ENCODE measurements at places on chromosomes 7 and 10. TPM values are rescaled to one million over a fixed set of nuclear protein-coding genes. Genes with fewer than 3 reads are reported as not detected.

Gene ZNF248
- total RNA-seq, result 4.6 TPM

GRCh38 chr10:3484306-3485056 is 300.5 kb downstream of the KLF6 start:
- DNase-seq, result no peak

DNA sequence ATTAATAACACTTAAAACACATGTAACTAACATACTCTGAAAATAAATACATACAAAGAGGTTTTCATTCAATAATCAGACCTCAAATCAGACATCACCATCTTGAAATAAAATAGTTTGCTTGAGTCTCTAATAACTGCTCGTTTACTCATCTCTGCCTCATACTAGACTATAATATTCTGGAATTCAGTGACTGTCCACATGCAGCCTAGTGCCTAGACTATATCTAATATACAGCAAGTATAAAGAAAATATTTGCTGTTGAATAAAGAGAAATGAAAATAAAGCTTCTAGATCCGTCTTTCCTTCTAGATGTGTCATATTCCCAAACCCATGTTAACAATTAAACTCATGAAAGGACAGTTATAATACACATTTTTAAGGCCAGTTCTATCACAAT is 236.3 kb upstream of the LRRN3 start:
- no peak for DNase-seq

Gene DNMBP
- total RNA-seq, result 7.9 TPM

- DNase-seq, result no peak
These were observed 896 bp upstream of the MYL7 start for GRCh38 chr7:44142028-44142427.

DNA sequence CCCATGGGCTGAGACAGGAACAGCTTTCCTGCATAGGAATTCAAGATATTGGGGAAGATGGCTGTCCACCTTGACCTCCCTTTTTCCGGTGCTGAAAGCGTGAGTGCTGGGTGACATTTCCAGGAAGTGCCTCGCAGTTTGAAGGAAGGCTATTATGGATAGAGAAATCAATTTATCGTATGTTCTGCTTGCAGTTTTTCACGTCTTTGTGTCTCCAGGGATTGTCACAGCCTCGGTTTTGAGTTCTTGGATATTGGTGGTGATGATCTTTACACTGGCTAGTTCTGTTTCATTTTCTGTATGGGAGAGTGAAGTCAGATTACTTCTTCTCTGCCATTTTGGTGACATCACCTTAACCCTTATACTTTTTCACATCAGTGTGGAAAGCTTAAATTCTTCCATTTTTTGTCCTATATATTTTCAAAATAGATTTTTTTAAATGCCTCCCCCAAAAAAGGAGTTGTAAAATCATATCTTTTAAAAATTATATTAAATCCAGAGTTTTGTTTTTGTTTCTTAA is 102.5 kb upstream of the APBB1IP start:
- no peak for DNase-seq

DNA sequence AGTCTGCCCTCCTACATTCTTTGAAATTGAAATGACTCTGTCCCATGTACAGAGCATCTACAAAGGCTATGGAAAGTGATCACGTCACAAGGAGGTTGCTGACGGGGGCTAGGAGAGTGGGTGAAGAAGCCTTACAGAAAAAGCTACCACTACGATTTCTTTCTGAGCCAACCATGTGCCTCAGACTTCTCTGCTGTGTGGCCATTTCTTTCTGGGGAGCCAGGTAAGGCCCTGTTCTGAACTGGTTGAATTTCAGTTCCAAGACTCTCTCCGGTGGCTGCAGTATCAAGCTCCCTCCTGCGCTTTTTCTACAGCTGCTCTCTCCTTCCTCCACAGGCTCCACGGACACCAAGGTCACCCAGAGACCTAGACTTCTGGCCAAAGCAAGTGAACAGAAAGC is 112.5 kb upstream of the PRSS1 start:
- no peak for DNase-seq

- DNase-seq, result no peak
These were observed 3.4 kb downstream of the PRXL2A start for GRCh38 chr10:80411681-80412220.

- DNase-seq, result no peak
These were observed 6.0 kb downstream of the LRRC17 start for GRCh38 chr7:102918845-102919244.

DNA sequence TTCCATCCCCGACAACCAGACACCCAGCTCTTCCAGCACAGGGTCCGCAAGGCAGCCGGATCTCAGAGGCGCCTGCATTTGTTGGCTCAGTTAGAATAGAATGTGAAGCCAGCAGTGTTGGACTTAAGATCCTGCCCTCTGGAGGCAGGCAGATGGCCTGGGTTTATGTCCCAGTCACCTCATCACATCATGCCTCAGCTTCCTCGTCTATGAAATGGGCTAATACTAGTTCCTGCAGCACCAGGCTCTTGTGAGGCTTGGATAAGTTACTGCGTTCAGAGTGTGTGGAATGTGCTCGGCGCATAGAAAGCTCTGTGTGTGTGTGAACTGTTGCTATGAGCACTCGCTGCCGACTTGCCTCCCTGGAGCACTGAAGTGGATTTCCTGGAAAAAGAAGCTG is 202.5 kb upstream of the GPR26 start:
- DNase-seq, result no peak

Gene GRIFIN
- total RNA-seq, result not detected

DNA sequence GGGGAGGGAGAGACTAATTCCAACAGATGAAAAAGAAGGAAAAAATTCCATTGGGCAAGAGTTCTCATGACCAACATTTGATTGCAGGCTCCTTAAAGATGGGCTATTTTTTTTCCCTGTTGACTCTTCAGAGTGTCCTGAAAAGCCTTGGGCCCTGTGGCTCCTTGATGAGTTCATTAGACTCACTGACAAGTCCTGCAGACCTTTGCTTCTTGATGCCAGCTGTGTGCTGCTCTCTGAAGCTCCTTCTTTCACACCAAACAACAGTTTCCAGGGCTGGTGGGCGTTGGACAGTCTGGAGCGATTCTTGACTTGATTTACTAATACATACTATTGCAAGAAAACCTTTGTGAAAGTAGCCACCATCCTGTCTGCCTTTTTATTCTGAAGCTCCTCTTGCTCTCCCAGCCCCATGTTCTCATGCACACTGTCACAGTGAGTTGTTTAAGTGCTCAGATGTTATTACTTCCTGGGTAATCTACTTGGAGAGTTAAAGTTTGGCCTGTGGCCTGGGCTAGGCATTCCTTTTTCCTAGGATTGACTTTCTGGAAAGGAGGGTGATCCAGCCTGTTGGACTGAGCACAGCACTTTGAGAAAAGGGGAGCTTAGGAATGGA is 250.3 kb downstream of the PTEN start:
- no peak for DNase-seq

GRCh38 chr7:97128736-97129135 is 11.2 kb downstream of the SDHAF3 start:
- DNase-seq, result no peak

- peak; percentile 39 for DNase-seq
These were observed 307.4 kb upstream of the AOAH start for GRCh38 chr7:37031571-37032257.

DNA sequence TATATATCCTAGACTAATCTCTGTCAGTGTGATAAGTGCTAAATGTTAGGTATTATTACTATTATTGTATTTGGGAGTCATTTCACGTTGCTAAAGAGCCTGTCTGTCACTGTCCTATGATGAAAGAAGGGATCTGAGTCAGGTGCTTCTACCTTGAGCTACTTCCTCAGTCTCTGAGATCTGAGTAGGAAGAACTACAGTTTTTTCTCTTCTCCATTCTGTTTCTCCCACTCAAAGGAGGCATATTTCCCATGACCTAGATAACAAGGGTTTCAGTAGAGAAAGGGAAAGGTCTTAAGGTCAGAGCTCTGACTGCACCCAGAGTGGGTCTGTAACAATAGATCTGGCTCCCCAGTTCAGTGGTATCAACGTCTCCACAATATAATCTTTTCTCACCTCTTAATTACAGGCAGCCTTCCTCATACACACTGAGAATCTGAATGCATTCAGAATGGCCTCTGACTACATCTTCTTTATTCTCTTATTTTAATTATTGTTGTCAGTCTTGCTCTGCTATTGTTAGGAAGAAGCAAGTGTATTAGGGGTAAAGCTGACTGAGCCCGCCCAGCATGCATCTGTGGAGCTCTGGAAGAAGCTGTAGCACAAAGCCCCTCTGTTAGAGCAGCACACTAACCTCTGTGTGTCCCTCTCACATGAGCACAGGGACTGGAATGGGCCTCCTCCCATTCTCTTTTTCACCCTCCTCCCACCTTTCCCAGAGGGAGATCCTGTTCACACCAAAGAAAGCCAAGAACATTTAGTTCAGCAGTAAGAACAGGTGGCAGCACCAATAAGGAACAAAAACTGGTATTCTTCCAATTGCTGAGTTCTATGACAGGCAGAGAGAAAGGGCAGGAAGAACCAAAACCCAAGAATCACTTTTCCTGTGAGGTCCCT is 38.1 kb downstream of the USP54 start:
- DNase-seq, result no peak

- no peak for DNase-seq
These were observed 515 bp downstream of the TBX20 start for GRCh38 chr7:35253460-35253709.

DNA sequence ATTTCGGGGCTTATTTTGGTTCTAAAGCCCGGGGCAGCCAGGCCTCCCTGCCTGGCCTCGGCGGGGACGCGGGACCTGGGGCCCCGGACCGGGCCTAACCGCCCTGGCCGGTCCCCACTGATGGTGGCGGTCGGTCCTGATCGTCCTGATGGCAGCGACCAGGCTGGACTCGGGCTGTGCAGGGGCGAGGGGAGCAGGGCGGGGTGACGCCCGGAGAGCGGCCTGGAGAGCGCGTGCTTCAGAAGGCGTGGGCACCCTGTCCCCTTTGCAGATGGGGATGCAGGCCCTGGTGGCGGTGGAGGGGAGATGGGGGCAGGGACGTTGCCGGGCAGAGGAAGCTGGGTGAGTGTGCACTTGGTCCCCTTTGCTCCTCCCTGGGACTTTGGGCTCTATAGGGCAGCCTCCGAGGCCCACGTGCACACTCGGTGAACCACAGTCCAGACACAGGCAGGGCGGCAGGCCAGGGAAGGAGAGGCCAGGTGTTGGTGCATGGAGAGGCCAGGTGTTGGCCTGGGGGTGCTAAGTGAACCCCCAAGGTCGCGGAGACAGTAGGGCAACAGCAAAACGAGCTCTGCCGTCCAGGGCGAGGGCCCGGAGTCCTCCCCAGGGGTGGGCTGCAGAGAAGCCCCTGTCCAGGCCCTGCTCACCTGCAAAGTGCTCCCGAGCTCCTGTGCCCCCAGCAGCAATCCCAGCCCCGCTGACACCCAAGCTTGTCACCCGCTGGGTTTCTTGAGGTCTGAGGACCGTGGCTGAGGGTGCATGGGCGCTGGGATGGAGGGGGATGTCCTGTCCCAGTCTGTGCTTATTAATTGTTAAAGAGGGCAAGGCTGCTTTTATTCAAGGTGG is 42.4 kb upstream of the FAM20C start:
- DNase-seq, result peak; percentile 68

DNA sequence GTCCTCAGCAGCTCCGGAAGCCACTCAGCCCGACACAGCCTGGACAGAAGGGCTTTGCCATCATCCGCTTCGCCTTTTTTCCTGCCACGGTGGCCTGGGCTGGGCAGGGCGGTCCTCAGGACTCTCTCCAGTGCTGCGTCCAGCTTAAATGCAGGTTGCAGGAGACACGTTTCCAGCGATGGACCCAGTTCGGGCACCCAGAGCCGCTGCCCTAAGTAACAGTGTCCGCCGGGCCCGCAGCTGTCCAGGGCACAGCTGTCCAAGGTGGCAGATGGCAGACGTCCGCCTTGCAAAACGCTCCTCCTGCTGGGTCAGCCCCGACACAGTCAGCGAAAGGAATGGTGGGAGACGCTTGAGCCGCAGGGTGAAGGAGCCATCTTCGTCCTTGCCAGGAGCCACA is 37.0 kb upstream of the FOXL3 start:
- DNase-seq, result no peak

DNA sequence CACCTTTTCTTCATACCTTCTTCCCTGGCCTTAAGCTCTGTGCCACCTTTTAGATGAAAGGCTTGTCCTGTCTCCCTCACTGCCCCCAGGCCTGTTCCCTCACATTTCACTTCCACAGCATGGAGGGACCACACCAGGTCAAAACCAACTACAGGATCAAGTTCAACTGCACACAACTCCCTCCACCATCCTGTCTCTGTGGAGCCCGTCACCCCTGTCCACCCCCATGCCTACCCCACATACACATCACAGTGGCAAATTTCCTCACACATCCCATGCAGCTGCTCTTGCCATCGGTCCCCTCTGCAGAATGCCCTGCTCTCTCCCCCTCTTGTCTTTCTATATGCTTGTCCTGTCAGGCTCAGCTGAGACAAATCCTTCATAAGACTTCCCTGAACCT is 154.1 kb downstream of the USP6NL start:
- no peak for DNase-seq

DNA sequence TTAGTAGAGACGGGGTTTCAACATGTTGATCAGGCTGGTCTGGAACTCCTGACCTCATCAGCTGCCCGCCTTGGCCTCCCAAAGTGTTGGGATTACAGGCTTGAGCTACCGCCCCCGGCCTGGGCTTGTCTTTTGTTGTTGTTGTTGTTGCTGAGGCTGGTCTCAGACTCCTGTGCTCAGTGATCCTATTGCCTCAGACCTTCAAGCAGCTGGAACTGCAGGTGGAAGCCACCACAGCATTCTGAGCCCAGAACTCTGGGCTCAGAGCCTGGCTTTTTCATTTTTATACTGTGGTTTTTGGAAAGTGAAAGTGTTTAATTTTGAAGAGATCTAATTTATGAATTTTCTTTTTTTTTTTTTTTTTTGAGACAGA is 16.2 kb upstream of the DNAJB6 start:
- no peak for DNase-seq

Gene PLCE1
- 0.24 TPM for total RNA-seq

DNA sequence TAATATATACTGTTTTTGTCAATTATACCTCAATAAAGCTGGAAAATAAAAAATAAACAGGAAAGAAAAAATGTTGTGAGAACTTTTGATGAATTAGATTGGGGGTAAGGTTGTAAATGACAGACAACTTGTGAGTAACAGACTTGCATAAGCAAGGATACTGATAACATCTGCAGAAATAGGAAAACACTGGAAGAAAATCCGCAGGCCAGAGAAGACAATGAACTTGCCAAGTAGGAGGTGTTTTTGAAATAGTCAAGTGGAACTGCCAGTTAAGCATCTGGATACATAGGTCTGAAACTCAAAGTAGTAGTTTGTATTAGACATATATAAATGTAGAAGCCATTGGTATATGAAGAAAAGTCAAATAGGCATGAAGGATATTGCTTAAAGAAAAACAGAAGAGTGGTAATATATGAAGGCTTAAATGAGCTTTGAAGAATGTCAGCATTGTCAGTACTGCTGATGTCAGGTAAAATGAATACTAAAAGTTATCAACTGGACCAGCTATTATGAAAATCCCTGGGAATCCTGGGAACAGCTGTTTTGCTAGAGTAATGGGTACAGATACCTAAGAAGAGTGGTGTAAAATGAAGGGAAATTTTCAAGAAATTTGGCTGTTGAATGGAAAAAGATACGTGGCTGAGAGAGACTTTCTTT is 58.7 kb downstream of the DNAJC1 start:
- DNase-seq, result no peak

Gene NCF1
- 4.8 TPM for total RNA-seq

Gene GOLGA7B
- 0.28 TPM for total RNA-seq

Gene AGMO
- total RNA-seq, result 38.2 TPM

- DNase-seq, result no peak
These were observed 194.6 kb downstream of the MLLT10 start for GRCh38 chr10:21728618-21729017.

GRCh38 chr10:71229726-71230655 is 17.6 kb downstream of the UNC5B start:
- peak; percentile 57 for DNase-seq

Data from right lobe of liver (tissue), 6 donors.